Activated T-helper 1 cell treated with anti-CD3 and anti-CD28 coated beads, Interleukin-12 subunit alpha, Interleukin-12 subunit beta, Interleukin-2, Interleukin-4 antibody, amounts not matched to agents 30 ng/mL and 10 ng/mL and 1 ng/mL, durations not matched to agents 14 hours and 24 hours and 36 hours (primary cell): ENCODE measurements at places on chromosomes 5 and 9.

DNA sequence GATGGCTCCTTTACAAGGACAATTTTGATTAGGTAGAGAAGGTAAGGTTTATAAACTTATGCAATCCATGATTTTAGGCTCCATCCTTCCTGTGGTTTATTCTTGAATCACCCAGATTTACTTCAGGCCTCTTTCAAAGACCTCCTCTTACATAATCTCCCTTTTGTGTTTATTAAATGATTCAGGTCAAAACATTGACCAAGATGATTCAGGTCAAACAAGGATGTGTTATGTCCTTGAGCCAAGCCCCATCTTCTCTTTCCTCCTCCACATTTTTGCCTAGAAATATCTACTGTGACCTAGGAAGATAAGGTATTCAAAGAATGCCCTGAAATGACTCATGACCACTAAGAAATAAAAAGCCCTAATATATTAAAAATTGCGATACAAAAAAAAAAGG lies 31.8 kb upstream of the TLR4 start:
- DNase-seq, result no peak

DNA sequence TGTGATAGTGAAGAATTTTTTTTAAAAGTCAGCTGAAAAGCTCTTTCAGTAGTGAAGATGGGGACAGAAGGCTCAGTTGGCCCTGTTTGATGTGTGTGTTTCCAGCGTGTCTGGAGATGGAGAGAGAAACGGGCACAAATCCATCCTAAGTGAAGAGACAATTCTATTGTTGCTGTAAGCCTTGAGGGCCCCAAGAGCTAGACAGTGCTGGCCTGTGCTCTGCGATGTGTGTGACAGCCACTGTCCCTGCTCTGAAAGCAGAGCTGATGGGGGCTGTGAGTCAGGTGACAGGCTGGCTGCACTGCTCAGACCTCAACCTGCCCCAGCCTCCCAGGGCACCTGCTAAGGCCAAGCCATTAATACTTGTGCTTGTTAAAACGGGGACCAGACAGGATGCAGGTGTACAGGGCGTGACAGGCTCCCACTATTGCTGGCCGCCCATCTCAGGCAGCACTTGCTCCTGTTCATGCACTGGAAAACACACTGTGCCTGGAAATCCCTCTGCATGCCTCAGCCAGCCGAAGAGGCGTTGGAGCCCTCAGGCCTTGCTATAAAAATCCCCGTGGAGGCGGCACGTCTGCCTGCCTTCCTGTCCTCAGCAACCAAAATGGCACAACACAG lies 44.6 kb upstream of the SEMA4D start:
- DNase-seq, result no peak

GRCh38 chr9:128026773-128027541 lies 40.2 kb downstream of the NAIF1 start:
- peak; percentile 37 for DNase-seq

GRCh38 chr5:172678902-172679301 lies 37.8 kb downstream of the NEURL1B start:
- DNase-seq, result no peak

GRCh38 chr5:134634227-134634626 lies 1.6 kb upstream of the SAR1B start:
- no peak for DNase-seq

DNA sequence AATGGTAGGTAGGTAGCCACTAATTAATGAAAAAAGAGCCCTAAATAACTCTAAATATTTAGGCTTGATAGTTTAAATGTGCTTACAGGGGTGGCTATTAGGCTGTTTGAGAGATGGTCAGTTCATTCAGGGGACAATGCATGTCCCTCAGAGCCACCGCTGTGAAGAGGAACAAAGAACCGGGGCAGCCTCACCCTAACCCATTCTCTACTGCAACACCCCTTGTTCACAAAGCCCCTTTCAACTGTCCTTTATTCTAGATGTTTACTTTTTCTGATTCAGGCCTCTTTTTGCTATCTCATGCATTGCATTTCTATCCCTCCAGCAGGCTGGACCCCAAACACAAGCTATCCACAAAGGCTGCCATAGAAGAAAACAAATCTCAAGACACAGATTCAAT lies 906.7 kb downstream of the NR2F1-AS1 start:
- DNase-seq, result no peak
